Activated CD4-positive, alpha-beta T cell treated with anti-CD3 and anti-CD28 coated beads for 1 hour (primary cell): ENCODE measurements at places on chromosomes 16 and 17.
A peak's percentile ranks its signal among the peaks of the same experiment; 100 is the strongest.

- no peak for DNase-seq
Observed at GRCh38 chr16:81708266-81709015, 70.7 kb upstream of the PLCG2 start.

GRCh38 chr16:70578035-70578434 is 54.4 kb downstream of the SF3B3 start:
- DNase-seq = no peak

GRCh38 chr17:75590314-75590761 is 2.7 kb downstream of the MYO15B start:
- no peak for DNase-seq

GRCh38 chr16:72291531-72291981 is 119.6 kb upstream of the PMFBP1 start:
- no peak for DNase-seq

- DNase-seq = no peak
Observed at GRCh38 chr16:28003021-28003865, 60.3 kb downstream of the GSG1L start.

GRCh38 chr17:79042421-79043190 is 18.6 kb downstream of the C1QTNF1 start:
- DNase-seq = peak; percentile 54

- DNase-seq = no peak
Observed at GRCh38 chr17:12509801-12510200, 155.9 kb upstream of the MYOCD start.

GRCh38 chr17:49817993-49818392 is 29.5 kb downstream of the KAT7 start:
- peak; percentile 22 for DNase-seq

DNA sequence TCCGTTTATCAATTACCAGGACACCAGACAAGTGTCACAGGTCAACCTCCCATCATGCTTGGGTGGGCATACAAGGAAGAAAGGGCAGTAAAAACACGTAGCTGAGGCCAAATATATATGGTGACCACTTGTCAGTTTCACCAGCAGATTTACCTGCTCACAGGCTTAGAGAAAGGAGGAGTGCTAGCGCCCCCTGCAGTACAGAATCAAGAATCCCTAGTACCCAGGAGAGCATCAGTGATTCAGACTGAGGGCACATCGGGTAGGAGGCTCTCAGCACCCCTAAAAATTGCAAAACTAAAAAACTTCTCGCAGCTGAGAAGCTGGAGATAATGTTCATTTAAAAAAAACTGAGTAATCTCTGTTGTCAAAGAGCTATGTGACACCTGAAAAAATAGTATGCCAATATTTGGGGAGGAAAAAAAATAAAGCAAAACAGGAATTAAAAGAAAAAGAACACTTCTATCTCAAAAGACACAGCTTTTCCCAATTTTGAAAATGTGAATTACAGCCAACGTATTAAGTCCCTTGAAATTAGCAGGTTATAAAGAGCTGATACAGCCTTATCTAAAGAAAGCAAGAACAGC is 21.2 kb upstream of the MON1B start:
- DNase-seq = no peak

GRCh38 chr16:31219154-31219741 is 2.3 kb upstream of the PYDC1 start:
- DNase-seq = no peak

DNA sequence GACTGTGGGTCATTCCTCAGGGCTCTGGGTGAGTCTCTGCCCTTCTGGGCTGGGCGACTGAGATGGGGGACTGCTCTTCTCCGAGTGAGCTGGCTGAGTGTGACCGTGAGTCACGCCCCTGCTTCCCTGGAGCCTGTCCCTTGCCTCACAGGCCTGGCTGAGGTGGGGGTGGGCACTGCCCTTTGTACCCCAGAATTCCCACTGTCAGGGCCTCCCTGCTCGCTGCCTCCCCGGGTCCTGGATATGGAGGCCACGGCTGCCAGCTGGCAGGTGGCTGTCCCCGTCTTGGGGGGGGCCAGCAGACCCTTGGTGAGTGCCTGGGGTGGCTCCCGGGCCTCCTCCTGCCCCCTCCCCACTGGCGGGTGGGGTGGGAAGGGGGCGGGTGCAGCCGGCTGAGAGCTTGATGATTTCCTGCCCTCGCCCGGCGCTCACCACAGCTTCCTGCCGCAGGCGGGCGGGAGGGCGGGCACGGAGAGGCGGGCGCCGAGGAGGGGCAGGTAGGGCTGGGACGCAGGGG is at the start of gene LAT:
LAT (plus strand) TSS at position 434 of the 517 bp plus-strand sequence. CDS start 366 bp downstream, outside the sequence.
- DNase-seq = peak; percentile 70

DNA sequence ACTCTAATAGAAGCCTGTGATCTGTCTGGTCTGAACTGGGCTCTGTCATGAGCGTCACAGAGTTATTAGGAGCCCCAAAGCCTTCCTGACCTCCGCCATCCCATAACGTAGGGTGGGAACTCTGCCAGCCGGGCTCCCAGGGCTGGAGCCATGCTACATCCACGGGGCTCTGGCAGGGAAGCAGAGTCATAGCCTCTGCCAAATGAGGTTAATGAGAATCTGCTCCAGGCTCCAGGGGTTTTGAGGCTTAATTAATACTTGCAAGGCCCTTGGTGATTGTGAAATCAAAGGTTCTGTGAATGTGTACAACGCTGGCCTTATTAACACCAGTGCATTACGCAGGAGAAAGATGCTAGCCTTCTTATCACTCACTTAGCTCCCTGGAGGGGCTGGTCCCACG is 42.4 kb upstream of the ZFP90 start:
- DNase-seq = no peak
